ENCODE measurements at places on chromosomes 3 and 15. TPM values are rescaled to one million over a fixed set of nuclear protein-coding genes. Genes with fewer than 3 reads are reported as not detected.

GOLGA6A gene
- total RNA-seq, result not detected

IL5RA gene
- total RNA-seq, result not detected

IL17RB gene
- total RNA-seq, result 5.2 TPM

RPL22L1 gene
- 54.2 TPM for total RNA-seq

PRRT3 gene
- 5.4 TPM for total RNA-seq

SI gene
- total RNA-seq, result not detected

SMCO1 gene
- total RNA-seq, result not detected

ZCWPW2 gene
- 0.26 TPM for total RNA-seq

OIP5 gene
- total RNA-seq, result 13.3 TPM

LEKR1 gene
- total RNA-seq, result 1.2 TPM

CHRM5 gene
- total RNA-seq, result not detected

DISP2 gene
- 0.05 TPM for total RNA-seq

MYL3 gene
- not detected for total RNA-seq

GXYLT2 gene
- total RNA-seq, result not detected

FBN1 gene
- total RNA-seq, result 0.91 TPM

COL8A1 gene
- total RNA-seq, result 0.22 TPM

ZKSCAN7 gene
- 1.3 TPM for total RNA-seq

CDCP1 gene
- 7.1 TPM for total RNA-seq

RASL12 gene
- total RNA-seq, result not detected

KNSTRN gene
- 35.7 TPM for total RNA-seq

GOLGA8T gene
- total RNA-seq, result 0.28 TPM

SNX1 gene
- 139 TPM for total RNA-seq

THBS1 gene
- 0.58 TPM for total RNA-seq

LYZL4 gene
- total RNA-seq, result not detected

TJP1 gene
- 0.02 TPM for total RNA-seq

HERC2 gene
- 50.7 TPM for total RNA-seq

STAB1 gene
- total RNA-seq, result not detected

ARGFX gene
- not detected for total RNA-seq

SLCO2A1 gene
- total RNA-seq, result not detected

LEO1 gene
- total RNA-seq, result 25.8 TPM

ONECUT1 gene
- total RNA-seq, result not detected

SCAMP5 gene
- 0.24 TPM for total RNA-seq

KY gene
- total RNA-seq, result not detected

C3orf80 gene
- total RNA-seq, result not detected

KBTBD13 gene
- not detected for total RNA-seq

LDHAL6B gene
- total RNA-seq, result not detected

Data from activated naive CD4-positive, alpha-beta T cell treated with anti-CD3 and anti-CD28 coated beads, Interleukin-2, amount 10 ng/mL, durations not matched to agents 5 hours and 36 hours (primary cell).